ENCODE measurements at places on chromosomes 7 and 10. TPM values are rescaled to one million over a fixed set of nuclear protein-coding genes. Genes with fewer than 3 reads are reported as not detected.

CHN2 gene
- 0.25 TPM for total RNA-seq

MSMB gene
- total RNA-seq: not detected

- DNase-seq: no peak
Observed at GRCh38 chr7:66306243-66306642, 101.1 kb downstream of the TPST1 start.

GRCh38 chr7:130989101-130989795 is 255.2 kb upstream of the KLF14 start:
- DNase-seq: no peak

All from activated CD4-positive, alpha-beta T cell treated with anti-CD3 and anti-CD28 coated beads for 36 hours (primary cell).